ENCODE measurements at places on chromosomes 4 and X.

GRCh38 chr4:99947190-99947578, 766 bp upstream of the DNAJB14 start:
- ATAC-seq: no peak

DNA sequence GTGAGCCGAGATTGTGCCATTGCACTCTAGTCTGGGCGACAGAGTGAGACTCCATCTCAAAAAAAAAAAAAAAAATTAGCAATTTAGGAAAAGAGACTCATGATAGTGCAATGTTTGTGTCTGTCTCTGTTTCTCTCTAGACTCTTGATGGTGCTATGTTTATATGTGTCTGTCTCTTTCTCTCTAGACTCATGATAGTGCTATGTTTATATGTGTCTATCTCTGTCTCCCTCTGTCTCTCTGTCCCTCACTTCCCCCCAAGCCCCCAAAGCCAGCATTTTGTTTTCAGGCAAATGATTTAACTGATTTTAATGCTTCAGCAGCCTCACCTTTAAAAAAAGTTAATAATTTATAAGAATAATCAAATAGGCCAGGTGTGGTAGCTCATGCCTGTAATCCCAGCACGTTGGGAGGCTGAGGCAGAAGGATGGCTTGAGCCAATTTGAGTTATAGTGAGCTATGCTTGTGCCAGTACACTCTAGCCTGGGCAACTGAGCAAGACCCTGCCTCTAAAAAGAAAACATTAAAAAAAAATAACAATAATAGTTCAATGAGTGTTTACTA, 6.9 kb downstream of the MOB1B start:
- ATAC-seq: no peak

GRCh38 chrX:33725535-33726210, 406.4 kb downstream of the FAM47A start:
- no peak for ATAC-seq

- ATAC-seq: no peak
Measured at GRCh38 chr4:128285085-128285997, 2.3 kb downstream of the PGRMC2 start.

- ATAC-seq: peak; percentile 93
Measured at GRCh38 chr4:82890901-82891706, at the start of gene SEC31A. TSS of gene SEC31A (minus strand) at chr4:82891153. CDS start at chr4:82881936, 9,217 bp downstream.

DNA sequence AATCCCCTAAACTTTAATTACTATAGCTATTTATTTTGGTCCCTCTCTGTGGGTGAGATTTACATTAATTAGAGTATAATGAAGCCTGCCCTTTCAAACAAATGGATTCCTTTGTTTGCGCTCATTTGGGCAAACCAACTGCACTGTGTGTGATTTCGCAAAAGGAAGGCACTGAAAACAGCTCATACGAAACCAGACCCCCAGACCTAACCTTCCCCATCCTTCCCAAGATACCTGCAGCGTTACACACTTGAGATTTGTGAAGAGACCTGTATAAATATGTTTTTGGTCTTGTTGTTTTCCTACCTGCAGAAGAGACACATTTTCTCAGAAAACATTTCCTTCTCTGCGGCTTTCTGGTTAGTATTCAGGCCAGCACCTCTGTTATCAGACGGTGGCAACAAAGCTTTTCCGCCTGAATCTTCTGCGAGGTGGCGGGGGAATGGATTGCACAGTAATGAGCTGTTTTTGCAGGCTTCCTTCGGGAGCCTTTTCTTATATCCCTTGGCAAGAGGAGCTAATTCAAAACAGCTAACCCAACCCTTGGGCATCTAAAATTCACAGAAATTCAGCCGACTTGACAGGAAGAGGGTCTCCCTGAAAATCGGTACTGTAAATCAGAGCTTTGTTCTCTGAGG, 47.6 kb downstream of the CBLL2 start:
- peak; percentile 52 for ATAC-seq

GRCh38 chrX:133985164-133985966, at the start of gene GPC3:
TSS of gene GPC3 (minus strand) at chrX:133985594.
- peak; percentile 92 for ATAC-seq

GRCh38 chr4:54908763-54909162, 216.6 kb downstream of the KDR start:
- no peak for ATAC-seq

DNA sequence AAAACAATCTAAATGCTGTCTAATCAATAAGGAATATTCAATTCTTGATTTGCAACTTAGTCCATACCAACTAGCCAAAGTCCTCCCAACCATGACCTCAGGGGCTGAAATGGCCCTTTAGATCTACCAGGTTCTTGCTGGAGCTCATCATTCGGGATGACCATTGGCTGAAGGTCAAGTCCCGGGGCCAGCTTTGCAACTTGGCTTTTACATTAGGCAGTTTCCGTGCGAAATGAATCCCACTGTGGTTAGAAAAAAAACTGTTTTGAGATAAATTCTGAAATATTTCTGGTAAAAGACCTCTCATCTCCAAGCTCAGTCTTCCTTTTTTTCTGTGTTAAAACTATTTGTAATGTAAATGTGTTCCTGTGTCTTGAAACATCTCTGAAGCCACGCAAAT, 178.6 kb downstream of the TENM3 start:
- no peak for ATAC-seq

DNA sequence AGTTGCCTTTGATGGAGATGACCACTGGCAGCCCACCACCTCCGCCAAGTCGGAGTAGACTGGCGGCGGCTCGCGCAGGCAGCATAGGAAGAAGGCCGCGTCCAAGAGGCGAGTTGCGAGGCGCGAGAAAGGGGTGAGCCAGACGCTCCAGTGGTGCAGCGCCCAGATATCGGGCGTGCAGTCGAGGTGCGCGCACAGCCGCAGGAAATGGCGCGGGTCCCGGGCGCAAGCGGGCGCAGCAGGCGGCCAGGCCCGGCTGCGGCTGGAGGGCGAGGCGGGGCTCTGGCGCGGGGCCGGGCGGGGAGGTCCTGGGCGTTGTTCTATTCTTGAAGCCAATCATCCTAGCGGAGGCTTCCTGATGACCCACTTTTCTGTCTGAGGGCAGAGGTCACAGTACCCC, 13.2 kb upstream of the PGRMC1 start:
- no peak for ATAC-seq

GRCh38 chr4:109590905-109591304, 30.9 kb downstream of the MCUB start:
- no peak for ATAC-seq

- no peak for ATAC-seq
Measured at GRCh38 chr4:148044089-148044911, 312.4 kb downstream of the ARHGAP10 start.

DNA sequence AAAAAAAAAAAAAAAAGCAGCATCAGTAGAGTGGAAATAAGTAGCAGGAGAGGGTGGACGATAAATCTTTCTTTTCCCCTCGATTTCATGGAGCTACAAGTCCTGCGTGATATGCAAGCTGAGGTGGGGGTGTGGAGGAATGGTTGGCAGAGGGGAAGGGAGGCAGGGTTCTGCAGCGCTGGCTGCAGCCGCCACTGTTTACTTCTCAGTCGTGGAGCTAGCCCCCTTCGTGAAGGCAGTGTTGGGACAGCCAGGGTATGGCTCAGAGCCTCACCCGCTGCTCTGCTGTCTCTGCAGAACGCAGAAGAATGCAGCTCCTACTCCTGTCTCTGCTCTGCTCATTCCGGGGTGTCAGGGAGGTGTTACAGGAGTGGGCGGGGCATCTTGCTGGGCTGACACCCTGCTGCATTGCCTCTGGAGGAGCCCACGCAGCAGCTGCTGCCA, 140.6 kb downstream of the GPM6A start:
- ATAC-seq: peak; percentile 96

- ATAC-seq: no peak
Measured at GRCh38 chrX:1475481-1475880, 22.8 kb upstream of the ASMTL start.

DNA sequence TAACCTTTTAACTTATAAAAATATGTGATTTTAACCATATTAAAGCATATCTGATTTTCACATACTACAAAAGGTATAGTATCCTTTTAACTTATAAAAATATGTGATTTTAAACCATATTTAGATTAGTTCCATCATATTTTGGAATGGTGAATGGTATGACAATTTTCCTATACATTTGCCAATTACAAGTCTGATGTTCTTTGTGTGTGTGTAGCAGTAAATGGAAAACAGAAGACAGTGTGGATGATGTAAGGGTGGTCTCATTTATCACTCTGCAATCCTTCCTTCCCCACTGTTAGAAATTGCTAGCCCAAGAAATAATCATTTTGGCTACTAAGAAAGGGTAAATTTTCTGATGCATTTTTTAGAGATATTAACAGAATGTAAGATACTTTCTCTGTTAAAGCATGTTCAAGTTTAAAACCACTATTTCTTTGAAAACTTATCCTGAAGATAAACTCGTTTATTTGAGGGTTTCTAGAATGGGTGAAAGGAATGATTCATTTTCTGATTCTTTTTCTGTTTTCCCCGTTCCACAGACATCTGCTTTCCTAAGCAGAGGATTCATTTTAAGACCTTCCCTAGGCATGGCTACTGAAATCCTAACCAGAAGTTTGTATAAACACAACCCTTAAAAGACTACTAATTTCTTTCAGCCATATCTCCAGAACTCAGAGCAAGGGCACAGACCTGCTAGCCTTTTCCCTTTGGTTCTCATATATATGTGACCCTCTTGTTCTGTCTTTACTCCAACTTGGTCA, 21.0 kb downstream of the NUDT6 start:
- no peak for ATAC-seq

DNA sequence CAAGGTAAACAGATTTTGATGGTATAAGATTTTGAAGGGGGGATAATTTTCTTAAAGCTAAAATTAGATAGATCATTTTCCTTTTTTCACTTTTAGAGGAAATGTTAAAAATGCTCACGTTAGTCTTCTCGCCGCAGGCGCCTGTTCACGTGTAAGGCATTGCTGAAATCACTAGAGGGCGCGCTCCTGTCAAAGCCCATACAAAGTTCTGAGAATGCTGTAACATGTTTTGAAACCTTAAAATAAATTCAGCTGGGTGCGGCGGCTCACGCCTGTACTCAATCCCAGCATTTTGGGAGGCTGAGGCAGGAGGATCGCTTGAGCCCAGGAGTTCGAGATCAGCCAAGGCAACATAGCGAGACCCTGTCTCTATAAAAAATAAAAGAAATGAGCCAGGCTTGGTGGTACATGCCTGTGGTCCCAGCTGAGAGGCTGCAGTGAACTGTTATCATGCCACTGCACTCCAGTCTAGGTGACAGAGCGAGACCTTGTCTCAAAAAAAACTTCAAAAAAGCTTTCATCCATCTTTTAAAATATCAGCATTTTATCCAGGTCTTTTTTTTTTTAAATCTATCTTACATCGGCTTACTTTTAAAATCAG, 138.0 kb downstream of the RBMX2 start:
- ATAC-seq: peak; percentile 44

DNA sequence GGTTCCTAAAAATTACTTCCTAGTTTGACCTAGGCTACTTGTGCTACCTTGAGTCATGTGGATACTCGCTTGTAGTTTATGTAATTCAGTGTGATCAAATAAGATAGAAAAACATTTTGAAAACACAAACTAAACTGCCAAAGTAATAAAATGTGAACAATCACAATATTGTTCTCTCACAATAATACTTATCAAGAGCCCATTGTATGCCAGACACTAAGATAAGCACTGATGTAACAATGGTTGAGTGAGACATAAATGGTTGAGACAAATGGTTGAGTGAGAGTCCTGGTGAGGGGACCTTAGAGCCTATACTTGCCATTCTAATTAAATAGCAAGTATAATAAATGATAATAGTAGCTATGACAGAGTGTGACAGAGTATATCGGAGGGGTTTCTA, 41.7 kb downstream of the RFC1 start:
- ATAC-seq: no peak

DNA sequence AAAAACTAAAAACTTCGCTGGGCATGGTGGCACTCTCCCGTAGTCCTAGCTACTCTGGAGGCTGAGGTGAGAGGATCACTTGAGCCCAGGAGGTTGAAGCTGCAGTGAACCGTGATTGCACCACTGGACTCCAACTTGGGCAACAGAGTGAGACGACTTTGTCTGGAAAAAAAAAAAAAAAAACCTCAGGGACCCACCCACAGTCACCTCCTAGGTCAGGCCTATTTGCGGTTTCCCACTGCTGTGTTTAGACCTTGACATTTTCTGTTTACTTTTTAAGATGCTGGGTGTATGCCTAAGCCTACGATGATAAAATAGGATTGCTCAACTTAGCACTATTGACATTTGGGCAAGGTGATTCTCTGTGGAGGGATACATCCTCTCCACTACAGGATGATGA, 197.4 kb upstream of the TBL1X start:
- no peak for ATAC-seq

DNA sequence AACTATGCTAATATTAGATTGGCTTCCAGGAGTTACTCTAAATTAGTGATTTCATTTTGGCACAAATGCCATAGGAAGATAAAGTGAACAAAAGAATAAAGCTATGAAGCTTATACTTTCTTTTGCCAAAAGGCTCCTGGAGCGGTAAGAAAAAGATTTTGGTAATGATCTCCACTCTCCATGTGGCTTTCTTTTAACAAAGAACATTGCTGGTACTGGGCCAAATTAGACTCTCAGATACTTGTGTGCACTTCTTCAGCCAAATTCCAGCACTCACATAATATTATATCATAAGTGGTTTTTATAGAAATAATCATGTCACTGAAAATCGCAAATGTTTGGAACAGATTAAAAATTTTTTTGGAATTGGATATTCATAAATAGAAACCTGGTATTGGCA, 142.4 kb upstream of the FGF13 start:
- ATAC-seq: no peak

- peak; percentile 24 for ATAC-seq
Measured at GRCh38 chrX:40094041-40094899, 3.5 kb downstream of the BCOR start.

GRCh38 chr4:152352622-152353116, 183.2 kb downstream of the FBXW7 start:
- peak; percentile 99 for ATAC-seq

GRCh38 chrX:3712870-3713224, 602 bp downstream of the PRKX start:
- ATAC-seq: peak; percentile 63

- no peak for ATAC-seq
Measured at GRCh38 chr4:145876531-145877180, 62.0 kb downstream of the ZNF827 start.

- no peak for ATAC-seq
Measured at GRCh38 chr4:124118061-124118460, 594.5 kb downstream of the ANKRD50 start.

GRCh38 chr4:8746523-8747466, 124.8 kb downstream of the HMX1 start:
- no peak for ATAC-seq

DNA sequence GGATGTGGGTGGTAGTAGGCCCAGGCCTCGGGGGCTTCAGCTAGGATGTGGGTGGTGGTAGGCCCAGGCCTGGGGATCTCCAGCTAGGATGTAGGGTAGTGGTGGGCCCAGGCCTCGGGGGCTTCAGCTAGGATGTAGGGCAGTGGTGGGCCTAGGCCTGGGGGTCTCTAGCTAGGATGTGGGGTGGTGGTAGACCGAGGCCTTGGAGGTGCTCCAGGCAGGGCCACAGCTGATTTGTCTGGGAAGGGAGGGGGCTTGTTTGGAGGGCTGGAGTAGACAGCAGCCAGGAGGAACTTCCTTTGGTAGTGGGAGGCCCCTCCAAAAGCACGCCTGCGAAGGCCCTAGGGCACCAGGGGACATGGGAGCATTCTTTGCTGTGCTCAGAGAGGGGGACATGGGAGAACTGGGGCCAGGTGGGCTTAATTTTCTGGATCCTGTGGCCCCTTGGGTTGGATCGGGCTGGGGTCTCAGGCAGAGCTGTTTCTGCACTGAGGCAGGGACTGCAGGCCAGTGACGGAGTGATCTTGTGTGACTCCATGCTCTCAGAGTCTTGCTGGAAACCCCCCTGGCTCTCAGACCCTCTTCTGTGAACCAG, 3.3 kb upstream of the SPON2 start:
- ATAC-seq: no peak
